ACHN (cell line): ENCODE measurements at places on chromosomes 5 and 9.
A peak's percentile ranks its signal among the peaks of the same experiment; 100 is the strongest.

- no peak for DNase-seq
These were observed 382.7 kb downstream of the ENC1 start for GRCh38 chr5:74257645-74258313.

- no peak for DNase-seq
These were observed 10.5 kb downstream of the SLC38A9 start for GRCh38 chr5:55701462-55702103.

- no peak for DNase-seq
These were observed 211.9 kb upstream of the IRX4 start for GRCh38 chr5:2094616-2094995.

DNA sequence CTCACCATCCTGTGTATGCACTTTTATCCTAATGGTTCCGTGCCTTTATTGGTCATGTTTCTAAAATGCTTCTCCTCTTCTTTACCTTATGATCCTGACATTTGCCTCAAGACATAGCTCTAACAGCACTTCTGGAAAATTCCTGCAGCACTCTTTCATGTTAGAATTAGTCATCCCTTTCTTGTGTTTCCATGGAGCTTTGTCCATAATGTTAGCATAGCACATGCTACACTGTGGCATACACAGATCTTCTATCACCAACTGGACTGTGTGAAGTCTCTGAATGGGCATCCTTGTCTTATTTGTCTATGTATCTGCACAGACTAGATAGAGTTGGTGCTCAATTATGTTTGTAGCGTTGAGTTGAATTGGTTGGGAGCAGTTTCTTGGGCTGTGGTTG is 2.0 kb downstream of the SCGB3A2 start:
- DNase-seq, result no peak

GRCh38 chr5:24232929-24233498 is 411.8 kb downstream of the CDH10 start:
- DNase-seq, result peak; percentile 2

- peak; percentile 93 for DNase-seq
These were observed 234.4 kb downstream of the ARHGAP26 start for GRCh38 chr5:143004361-143005145.
